T-helper 17 cell (primary cell): ENCODE measurements at places on chromosomes 7 and 10. TPM values are rescaled to one million over a fixed set of nuclear protein-coding genes. Genes with fewer than 3 reads are reported as not detected.

The CCDC146 gene
- total RNA-seq = 14.7 TPM

The MDFIC gene
- total RNA-seq = 109 TPM

The DIP2C gene
- total RNA-seq = 4.1 TPM

The GRM8 gene
- total RNA-seq = not detected

The SH2D4B gene
- total RNA-seq = 0.30 TPM

DNA sequence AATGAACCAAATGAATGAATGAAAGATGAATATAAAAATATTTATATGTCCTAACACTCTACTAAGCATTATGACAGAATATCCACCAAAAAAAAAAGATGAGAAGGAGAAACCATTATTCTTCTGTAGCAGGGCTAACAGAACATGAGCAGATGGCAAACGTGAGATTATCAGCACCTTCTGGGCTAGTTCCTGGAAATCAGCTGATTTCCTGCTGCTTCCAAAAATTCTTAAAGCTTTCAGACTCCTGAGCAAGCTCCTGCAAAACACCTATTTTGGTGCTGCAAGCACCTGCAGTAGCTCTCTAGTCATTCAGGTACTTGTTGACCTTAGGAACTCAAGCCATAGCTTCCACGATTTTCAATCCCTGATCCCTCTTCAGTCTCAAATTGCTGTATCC is 51.8 kb downstream of the NPSR1 start:
- no peaks in the 10 kb centered on the region for H3K4me1 ChIP-seq
- H3K4me3 ChIP-seq = no peak overlapping the region
- DNase-seq = no peak
- H3K27me3 ChIP-seq = peaks cover 28% of the 10 kb centered on the region
- no peak overlapping the region for H3K27ac ChIP-seq

DNA sequence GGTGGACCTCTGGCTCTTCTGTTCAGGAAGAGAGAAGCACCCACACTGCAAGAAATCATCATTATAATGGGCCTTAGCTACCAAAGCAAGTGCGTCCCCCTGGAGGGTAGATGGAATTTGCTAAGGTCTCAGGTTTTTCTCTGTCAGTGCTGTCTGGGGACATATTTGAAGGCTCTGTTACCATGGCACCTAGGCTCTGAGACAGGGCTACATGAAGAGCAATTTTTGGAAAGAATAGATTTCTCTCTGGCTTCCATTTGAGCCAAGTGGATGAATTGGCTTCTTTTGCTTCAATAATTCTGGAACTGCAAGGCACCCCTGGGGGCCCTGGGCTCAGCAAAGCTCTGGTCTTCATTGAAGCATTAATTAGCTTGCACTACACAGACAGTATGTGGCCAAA is 349.1 kb upstream of the GALNT17 start:
- no peak overlapping the region for H3K4me3 ChIP-seq
- DNase-seq = no peak
- no peaks in the 10 kb centered on the region for H3K27me3 ChIP-seq
- H3K4me1 ChIP-seq = peaks cover 33% of the 10 kb centered on the region
- no peak overlapping the region for H3K27ac ChIP-seq

- no peak overlapping the region for H3K4me3 ChIP-seq
- no peaks in the 10 kb centered on the region for H3K27me3 ChIP-seq
These were observed 29.1 kb downstream of the ZC3HC1 start for GRCh38 chr7:130022115-130022514.

GRCh38 chr10:78544423-78545090 is 510.9 kb downstream of the RPS24 start:
- H3K27ac ChIP-seq = no peak overlapping the region
- no peak overlapping the region for H3K4me3 ChIP-seq
- no peaks in the 10 kb centered on the region for H3K36me3 ChIP-seq
- peaks cover 22% of the 10 kb centered on the region for H3K4me1 ChIP-seq
- peaks cover 28% of the 10 kb centered on the region for H3K27me3 ChIP-seq
- DNase-seq = no peak

DNA sequence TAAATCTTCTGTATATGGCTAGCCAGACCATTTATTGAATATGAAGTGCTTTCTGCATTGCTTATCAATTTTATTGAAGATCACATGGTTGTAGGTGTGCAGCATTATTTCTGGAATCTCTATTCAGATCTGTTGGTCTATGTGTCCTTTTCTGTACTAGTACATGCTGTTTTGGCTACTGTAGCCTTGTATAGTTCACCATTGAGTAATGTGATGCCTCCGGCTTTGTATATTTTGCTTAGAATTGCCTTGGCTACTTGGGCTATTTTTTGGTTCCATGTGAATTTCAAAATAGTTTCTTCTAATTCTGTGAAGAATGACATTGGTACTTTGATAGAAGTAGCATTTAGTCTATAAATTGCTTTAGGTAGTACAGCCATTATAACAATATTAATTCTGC is 1187.2 kb downstream of the XPNPEP1 start:
- no peak overlapping the region for H3K4me3 ChIP-seq
- H3K27ac ChIP-seq = no peak overlapping the region
- H3K36me3 ChIP-seq = no peaks in the 10 kb centered on the region
- no peak for DNase-seq
- no peaks in the 10 kb centered on the region for H3K27me3 ChIP-seq

DNA sequence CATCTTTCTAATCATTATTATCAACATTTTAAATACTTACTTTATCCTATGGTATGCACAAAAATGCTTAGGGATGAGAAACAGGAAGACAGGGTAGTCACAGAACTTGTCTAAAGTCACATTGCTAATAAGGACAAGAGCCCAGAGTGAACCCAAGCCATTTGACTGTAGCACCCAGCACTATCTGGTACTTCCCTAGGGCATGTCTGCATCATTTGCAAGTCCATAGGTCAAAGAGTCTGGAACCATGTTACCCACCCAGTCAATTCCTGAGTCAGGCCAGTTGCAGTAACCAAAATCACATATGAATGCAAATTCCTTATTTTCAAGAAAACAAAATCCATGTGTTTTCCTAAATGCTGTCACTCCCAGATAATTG is 19.1 kb downstream of the ASAH2 start:
- peaks cover 2% of the 10 kb centered on the region for H3K4me1 ChIP-seq
- H3K27ac ChIP-seq = no peak overlapping the region
- H3K36me3 ChIP-seq = peaks cover 6% of the 10 kb centered on the region
